ENCODE measurements at places on chromosomes 12 and 14.

GRCh38 chr12:51082561-51083125 is 753 bp downstream of the CSRNP2 start:
- peak; percentile 30 for DNase-seq

GRCh38 chr14:44846232-44846824 is 115.4 kb downstream of the KLHL28 start:
- peak; percentile 47 for DNase-seq

GRCh38 chr14:53538316-53538881 is 385.3 kb upstream of the DDHD1 start:
- DNase-seq = no peak

GRCh38 chr12:95870897-95871296 is 12.1 kb downstream of the SNRPF start:
- no peak for DNase-seq

- no peak for DNase-seq
Measured at GRCh38 chr12:9701380-9702154, 31.3 kb downstream of the CLECL1 start.

DNA sequence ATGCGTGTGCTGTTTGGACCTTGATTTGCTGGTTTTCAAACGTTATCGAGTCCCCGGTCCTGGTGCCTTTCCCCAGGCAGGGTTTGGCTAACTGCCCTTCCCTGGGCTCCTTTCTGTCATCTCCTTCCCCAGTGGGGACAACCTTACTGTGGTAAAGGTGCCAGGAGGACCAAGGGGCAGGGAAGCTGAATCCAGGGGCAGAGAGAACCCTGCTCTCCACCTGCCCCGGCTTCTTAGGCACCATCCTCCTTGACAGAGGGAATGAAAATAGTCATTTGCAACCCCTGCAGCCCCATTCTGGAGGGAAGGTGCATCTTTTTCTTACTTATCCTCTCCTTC is 5.0 kb downstream of the CEBPE start:
- DNase-seq = no peak

DNA sequence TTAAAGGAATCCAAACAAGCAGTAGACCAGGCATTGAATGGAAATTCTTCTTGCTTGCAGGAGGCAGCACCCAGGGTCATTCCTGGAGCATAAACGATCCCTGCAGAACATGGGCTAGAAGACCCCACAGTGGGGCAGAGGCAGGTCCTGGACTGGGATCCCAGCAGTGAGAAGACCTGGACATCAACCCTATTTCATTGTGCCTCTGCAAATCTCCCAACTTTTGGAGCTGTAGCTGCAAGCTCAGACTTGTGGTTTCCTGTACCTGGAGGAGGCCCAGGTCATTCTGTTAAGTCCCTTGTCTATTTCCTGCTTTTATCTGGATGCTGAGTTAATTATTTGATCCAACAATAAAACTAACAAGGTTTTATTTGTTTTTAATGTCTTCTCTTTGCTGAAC is 61.7 kb downstream of the CALM1 start:
- DNase-seq = no peak

- DNase-seq = peak; percentile 41
Measured at GRCh38 chr14:97120611-97121031, 323.4 kb downstream of the VRK1 start.

DNA sequence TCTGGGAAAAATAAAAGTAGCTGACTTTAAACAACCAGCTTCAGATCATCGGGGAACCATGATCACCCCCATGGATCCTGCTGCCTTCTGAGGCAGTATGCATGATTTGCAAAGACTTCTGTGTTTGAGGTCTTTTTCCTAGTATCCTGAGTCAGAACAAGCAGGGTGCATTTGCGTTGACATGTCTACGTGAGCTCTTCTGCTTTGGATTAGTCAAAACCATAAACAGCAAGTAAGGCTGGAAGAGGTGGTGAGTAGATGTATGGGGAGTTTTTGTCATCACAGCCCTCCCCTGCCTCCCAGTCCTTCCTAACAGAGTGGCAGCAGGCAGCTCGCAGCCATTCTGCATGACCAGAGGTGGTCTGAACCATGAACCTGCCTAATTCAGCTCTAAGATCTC is 24.1 kb downstream of the PLEKHG7 start:
- no peak for DNase-seq

DNA sequence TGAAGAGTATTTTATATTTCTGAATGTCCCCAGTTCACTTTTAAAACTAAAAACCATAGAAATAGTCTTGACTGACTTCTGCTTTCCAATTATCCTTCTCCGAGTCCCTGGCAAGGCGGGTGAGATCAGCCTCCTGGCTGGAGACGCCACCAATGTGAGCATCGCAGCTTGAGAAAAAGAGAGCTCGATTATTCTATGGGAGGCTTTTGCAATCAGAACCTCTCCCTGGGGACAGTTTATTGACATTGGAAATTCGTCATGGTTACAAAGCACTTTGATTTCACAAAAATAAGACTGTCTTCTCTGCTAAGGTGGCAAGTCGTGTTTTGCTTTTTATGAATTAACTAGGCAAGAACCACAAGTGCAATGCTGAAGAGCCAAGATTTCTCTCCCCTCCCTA is 23.6 kb upstream of the GPHB5 start:
- no peak for DNase-seq

GRCh38 chr12:104815935-104816334 is 142.2 kb downstream of the SLC41A2 start:
- no peak for DNase-seq

DNA sequence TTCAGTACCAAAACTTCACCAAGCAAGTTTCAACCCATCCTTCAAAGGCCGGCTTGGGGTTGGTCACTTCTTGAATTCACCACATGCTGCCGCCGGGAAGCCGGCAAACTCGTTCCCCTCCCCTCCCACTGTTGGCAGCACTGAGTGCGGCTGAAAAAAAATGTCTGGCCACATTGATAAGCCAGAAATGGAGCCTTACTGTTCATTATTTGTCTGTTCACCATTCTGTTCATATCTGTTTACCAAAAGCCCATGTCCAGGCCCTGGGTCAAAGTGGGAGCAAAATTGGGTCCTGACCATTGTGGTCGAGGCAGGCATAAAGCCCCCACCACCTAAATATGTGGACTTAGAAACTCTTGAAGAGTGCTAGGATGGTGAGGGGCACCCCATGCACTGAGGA is 7.3 kb upstream of the HSP90AA1 start:
- no peak for DNase-seq

DNA sequence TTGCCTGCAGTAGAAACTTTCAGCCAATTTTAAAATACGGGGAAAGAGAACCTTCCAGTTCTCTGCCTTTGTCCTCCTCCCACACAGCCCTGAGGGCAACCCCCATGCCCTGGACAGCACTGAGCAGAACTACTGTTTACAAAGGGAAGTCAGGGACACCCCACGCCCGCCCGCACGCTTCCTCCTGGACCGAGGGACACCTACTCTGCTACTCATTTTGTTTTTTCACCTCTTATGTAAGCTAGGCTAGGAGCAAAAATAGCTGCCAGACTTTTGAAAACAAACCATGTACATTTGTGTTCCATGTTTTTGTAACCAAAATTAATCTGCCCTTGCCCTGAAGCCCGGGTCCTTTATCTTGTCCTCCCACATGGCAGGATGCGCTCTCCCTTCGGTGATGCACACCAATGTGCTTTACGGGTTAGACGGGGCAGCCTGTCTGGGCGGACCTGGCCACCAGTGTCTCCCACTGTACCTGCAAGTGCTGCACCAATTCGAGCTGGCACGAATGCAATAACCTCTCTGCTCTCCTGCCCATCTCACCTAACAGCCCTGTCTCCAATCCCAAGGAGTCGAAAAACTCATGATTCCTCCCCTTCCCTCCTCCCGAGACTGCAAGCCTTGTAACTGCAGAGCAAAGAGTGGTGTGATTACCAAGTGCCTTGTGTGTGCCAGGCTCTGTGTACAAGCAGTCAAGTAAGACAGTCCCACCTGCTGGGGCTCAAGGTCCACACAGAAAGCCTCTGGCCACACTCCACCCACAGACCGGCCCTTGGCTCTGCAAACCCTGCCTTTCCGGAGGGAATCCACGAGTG is 85.2 kb downstream of the CCDC88C start:
- no peak for DNase-seq

DNA sequence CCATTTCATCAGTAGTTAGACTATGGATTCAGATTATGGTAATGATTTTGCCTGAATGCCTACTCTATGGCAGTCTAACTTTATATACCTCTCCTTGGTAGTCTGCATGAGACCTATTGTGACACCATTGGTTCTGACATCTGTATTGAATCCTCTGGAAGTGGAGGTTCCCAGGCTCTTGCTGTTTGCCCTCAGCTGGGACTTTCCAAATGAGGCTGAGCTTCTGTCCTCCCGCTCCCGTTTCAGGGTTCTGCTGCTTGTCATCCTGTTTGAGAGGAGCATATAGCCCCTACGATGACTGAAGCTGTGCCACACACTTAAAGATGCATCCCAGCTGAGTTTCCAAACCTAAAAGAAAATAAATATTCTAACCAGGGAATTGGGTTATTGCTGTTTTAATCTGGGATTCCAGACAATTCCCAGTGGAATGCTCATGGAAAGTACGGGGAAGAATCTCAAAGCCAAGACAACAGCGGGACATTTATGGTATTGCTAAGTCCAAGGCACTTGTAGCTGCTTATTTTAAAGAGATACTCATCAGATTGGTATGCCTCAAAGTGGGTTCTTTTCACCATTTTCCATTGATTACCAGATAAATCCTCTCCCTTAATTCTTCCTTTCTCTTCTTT is 105.9 kb downstream of the ETV6 start:
- DNase-seq = no peak

DNA sequence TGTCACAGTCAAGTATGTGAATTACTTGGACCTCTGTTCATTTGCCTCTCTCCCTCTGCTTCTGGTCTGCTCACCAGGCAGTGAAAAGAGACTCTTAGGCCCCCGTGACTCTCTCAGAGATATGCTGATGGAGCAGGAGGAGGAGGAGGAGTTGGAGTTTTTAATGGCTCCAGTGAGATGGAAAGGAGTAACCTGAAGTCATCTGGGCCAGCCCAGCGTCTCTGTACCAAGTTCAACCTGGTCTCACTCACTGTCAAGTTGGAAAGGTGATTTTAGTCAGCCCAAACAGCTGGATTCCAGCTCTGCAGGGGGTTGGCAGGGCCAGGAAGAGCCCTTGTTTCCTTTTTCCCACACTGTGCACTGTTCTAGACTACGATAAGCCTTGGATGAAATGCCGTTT is 48.6 kb downstream of the SH2B3 start:
- no peak for DNase-seq

GRCh38 chr14:23895480-23895879 is 58.1 kb upstream of the DHRS4 start:
- no peak for DNase-seq

DNA sequence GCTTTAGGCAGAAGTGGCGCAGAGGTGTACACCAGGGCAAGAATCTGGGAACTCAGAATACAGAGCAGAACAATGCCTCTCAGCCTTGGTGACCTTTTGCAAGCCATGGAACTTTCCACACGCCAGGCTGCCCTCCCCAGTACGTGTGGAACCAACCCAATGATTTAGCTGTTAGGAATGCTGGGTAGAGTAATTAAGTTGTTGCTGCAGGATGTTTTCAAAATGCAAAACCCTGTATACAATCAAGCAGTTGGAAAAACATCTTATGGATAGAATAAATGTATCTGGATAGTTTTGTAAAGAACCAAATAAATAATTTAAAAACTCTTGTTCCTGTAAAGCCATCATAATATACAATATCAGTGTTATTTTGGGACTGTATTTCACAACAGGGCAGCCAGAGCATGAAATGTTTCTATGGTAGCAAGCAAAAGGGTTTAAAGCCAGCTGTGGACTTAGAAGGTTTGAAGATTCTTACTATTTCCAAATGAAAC is 19.4 kb downstream of the PPP1R36 start:
- no peak for DNase-seq

GRCh38 chr14:102187568-102188001 is 47.9 kb downstream of the WDR20 start:
- DNase-seq = no peak

- no peak for DNase-seq
Measured at GRCh38 chr12:11580125-11580751, 69.2 kb upstream of the ETV6 start.

GRCh38 chr12:91877022-91877421 is 268.6 kb downstream of the BTG1 start:
- peak; percentile 96 for DNase-seq

DNA sequence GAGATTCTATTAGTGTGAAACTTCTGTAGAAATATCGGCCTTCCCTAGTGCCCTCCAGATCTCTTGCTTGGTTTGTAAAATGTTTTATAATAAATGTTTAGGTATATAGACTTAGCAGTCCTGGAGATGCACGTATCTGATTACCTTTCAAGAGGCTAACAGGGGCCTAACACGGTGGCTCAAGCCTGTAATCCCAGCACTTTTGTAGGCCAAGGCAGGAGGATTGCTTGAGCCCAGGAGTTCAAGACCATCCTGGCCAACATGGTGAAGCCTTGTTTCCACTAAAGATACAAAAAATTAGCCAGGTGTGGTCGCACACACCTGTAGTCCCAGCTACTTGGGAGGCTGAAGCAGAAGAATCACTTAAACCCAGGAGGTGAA is 9.8 kb upstream of the RILPL2 start:
- DNase-seq = no peak

GRCh38 chr14:100446572-100446971 is 123.4 kb downstream of the SLC25A47 start:
- DNase-seq = no peak

- DNase-seq = no peak
Measured at GRCh38 chr12:110168732-110169455, 44.7 kb downstream of the IFT81 start.

DNA sequence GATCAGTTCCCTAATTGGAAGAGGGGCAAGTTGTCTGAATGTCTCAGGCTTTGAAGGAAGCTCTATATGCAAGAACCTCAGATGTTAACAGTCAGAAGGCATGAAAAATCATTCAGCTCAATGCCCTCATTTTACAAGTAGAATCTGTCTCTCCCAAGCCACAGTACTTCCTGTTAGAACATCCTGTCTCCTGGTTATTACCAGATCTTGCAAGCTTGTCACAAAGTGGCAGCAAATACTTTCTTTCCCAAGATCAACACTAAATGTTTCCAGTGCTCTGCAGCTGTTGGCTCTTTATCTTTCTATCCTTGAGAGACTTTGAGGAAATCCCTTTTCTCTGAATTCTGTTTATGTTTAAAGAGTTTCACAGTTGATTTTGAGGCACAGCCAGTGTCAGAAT is 235.5 kb downstream of the AKAP6 start:
- DNase-seq = peak; percentile 2

DNA sequence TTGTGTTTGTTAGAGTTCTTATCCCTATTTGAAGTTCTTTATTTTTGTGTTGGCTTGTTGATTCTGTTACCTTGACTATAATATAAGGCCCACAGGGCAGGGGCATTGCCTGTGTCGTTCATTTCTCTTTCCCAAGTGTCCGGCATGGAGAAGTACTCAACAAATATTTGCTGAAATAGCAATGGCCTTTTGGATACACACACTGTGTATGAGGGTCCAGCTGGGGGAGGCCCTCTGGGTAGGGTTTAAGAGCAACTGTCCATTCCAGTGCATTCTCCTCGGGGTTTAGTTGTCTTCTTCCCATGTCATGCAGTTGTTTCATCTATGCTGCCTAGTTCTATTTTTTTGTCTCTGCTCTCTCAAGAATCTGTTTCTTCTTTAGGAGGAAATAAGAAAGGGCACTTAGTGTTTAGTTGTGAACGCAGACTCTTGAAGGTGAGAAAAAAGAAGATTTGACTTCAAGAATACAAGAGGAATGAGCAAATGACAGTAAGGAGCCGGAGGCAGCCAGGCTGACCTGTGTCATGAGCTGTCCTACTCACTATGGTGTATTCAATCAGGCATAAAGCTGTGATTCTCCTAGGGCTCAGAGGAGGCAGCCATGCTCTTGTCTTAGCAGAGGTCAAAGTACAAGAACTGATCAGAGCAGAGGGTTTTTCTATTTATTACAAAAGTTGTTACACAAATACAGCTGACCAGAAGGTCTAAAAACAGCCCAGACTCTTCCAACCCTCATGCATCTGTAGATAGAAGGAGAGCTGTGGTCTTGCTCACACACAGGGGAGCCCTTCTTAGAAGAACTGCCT is 10.2 kb downstream of the ERG28 start:
- no peak for DNase-seq

All from CD4-positive, alpha-beta T cell treated with Interleukin-2 at 100 ng/mL for 4 hours (primary cell).